ENCODE measurements at places on chromosomes 12 and 14.

- DNase-seq: no peak
These were observed 696.3 kb upstream of the USP15 start for GRCh38 chr12:61563665-61564450.

- no peak for DNase-seq
These were observed 43.3 kb downstream of the SLC24A4 start for GRCh38 chr14:92366237-92366636.

DNA sequence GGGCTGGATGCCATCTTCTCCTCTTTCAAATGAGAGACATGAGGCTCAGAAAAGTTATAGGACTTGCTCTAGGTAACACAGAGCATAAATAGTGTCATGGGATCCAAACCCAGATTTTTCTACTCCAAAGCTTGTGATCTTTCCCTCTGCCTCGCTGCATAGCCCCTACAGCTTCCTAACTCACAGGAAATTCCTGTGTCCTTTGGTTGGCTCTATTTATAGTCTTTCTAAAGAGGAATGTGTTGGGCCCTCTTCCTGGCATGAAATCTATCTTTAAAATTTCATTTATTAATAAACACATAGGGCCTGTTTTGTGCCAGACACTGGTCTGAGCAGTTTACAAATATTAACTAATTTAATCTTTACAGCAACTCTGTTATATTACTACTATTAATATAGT is 9.8 kb upstream of the KCNA5 start:
- no peak for DNase-seq

- DNase-seq: no peak
These were observed 70.9 kb downstream of the LLPH start for GRCh38 chr12:66059666-66060065.
